Effector CD4-positive, alpha-beta T cell (primary cell): ENCODE measurements at places on chromosomes 3 and 15.

DNA sequence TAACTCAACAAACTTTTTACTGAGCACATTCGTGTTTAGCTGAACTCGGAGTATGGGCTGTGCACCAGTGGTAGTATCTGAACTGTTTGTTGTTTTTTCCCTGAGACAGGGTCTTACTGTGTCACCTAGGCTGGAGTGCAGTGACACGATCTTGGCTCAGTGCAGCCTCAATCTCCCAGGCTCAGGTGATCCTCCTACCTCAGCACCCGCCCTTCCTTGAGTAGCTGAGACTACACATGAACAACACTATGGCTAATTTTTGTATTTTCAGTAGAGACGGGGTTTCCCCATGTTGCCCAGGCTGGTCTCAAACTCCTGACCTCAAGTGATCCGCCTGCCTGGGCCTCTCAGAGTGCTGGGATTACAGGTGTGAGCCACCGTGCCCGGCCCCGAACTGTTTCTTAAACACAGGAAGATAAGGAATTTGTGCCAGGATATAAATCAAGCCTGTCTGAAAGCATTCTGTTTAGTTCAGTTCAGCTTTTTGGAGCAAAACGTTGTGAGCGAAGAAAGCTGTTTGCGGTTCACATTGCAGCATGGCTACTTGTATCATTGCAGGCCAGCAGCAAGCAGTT lies 40.4 kb upstream of the SKOR1 start:
- DNase-seq: no peak

DNA sequence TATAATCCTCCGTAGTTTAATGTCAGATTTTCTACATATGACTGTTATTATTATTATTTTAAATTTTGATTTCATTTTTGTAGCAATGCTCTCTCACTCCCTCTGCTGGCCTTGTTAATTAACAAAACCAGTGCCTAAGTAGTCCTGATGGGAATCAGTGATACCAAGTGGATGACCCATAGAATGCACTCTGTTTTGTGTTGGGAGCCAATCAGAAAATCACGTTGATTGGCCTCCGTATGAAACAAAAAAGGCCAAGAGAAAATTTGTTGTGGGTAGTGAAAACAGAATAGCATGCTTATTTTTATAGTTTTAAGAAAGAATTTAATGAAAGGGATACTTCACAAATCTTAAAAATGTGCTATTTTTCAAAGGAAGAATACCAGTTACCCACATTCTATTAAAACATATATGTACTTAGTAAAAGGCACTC lies 34.4 kb upstream of the MEIS2 start:
- no peak for DNase-seq

DNA sequence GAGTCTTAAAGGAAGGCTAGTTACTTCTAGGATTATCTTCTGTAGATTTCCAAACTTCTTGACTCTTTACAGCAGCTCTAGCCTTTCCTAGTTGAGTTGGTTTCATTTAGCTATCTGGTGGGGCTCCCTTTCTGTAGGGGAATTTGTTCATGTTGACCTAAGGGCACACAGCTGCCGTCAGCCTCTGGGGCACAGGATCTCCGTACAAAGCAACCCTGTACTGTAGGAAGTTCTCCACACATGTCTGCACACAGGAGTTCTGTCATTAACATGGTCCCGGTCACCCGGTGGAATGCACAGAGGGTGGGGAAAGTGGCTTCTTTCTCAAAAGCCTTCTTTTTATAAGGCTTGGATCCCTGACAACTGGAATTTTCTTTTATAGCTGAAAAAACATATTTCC lies 88.7 kb upstream of the TNIK start:
- no peak for DNase-seq

GRCh38 chr3:177731644-177732268 lies 534.5 kb upstream of the TBL1XR1 start:
- DNase-seq: no peak

- DNase-seq: no peak
Measured at GRCh38 chr3:165193366-165194254, 2.6 kb downstream of the SLITRK3 start.

- no peak for DNase-seq
Measured at GRCh38 chr3:145370870-145371269, 790.1 kb downstream of the PLOD2 start.

DNA sequence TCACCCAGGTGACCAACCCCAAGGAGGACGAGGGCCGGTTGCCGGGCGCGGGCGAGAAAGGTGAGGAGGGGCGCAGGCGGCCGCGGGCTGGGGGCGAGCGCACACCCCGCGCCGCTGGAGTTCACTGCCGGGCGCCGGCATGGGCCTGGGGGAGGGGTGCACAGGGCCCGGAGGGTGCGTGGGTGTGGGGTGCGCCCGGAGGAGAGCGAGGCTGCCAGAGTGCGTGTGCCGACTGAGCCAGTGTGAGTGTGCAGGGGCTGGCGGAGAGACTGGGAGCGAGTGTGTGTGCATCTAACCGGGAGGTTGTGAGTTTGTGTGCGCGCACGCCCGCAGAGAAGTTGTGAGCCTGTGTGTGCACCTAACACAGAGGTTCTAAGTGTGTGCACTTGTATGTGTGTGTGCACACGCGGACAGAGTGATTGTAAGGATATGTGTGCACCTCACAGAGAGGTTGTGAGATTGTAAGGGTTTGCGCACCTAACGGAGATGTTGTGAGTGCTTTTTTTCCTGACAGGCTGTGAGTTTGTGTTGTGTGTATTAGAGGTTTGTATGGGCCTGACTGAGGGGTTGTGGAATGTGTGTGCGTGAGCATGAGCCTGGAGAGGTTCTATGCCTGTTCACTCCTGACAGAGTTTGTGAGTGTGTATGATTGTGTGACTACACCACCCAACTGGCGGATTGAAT lies 681 bp downstream of the CTDSPL start:
- DNase-seq: no peak

DNA sequence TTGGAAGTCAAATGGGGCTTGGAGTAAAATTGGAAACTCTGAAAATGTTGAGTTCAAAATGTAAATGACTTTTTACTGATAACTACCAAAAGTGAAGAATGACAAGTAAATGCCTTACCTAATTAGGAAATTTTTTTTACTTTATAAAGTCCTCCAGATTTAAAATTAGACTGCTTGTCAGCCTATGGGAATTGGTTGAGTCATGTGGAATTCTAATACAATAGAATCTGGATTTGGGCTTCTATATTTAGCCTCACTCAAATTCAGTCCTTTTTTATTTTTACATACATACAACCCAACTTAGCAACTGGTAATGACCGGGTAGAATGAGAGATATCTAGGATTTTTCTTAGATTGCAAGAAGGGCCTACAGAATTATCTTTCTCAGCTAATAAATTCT lies 158.9 kb upstream of the CADPS start:
- DNase-seq: no peak

DNA sequence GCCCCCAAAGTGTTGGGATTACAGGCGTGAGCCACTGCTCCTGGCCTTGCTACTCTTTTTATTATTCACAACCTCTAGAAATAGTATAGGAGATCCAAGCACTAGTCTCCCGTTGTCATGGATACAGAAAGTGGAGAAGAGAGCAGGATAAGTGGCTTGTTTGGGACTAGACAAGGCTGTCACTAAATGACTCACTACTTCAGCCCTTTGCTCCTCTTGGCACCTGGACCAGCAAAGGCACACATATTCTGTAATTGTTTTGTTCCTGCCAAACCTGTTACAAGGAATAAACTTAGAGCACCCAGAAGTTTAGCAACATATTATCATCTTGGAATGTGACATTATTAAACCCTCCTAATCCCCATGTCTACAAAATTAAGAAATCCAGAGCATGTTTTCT lies 427.2 kb upstream of the THBS1 start:
- no peak for DNase-seq

- DNase-seq: no peak
Measured at GRCh38 chr15:45169608-45170480, 17.9 kb downstream of the SHF start.

DNA sequence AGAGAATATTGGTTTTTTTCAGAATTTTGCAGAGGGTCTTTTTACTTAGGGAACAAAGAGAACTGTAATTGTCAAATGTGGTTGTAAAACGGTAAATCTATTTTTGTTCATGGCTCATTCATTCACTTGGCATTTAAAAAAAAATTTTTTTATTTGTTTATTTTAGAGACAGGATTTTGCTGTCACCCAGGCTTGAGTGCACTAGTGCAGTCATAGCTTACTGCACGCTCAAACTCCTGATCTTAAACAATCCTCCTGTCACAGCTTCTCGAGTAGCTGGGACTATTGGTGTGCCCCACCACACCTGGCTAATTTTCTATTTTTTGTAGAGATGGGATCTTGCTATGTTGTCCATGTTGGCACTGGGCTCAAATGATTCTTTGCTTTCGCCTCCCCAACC lies 301.8 kb downstream of the LPP start:
- DNase-seq: no peak

- no peak for DNase-seq
Measured at GRCh38 chr3:182027366-182027765, 315.6 kb downstream of the SOX2 start.

GRCh38 chr3:192339214-192339613 lies 388.1 kb downstream of the FGF12 start:
- DNase-seq: no peak

DNA sequence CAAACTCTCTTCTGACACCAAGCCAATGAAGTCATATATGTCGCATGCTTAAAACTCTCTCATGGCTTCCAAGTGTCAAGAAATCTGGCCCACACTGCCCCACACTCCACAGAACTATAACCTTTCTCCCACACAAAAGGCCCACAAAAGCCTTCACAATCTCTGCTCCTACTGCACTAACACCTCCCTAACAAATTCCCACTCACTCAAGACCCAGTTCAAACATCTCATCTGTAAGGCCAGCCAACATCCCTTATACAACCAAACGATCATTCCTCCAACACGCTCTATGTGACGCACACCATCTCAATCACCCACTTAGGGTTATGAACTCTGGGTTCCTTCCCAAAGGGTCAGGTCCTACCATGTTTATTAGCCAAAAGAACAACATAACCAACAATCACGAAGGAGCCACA lies 13.5 kb downstream of the TBC1D2B start:
- DNase-seq: no peak

DNA sequence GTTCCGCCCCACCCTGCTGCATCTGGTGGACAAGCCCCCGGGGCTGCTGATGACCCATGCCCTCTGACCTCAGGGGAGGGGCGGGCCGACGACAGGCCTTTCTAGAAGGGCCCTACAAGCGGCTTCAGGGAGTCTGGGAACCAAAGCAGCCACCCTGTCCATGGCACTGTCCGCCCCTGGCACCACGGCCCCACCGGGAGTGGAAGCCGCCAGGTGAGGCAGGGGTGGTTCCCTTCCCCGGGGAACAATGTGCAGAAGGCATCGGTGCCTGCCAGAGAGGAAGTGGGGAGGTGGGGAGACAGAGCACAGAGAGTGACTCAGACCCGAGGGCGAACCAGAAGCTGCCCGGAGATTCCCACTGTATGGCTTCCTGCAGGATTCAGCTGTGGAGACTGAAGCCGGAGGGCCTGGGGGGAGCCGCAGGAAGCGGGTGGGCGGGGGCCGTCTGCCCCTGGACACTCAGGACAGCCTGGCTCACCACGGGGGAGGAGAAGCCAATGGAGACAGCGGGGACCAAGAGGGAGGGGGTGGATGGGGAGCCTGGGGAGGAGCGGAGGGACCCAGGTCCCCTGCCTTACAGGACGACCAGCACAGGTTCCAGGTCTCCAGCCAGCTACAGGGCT lies 134.0 kb downstream of the TPRA1 start:
- no peak for DNase-seq

GRCh38 chr3:194212845-194213331 lies 76.9 kb downstream of the HES1 start:
- no peak for DNase-seq

- no peak for DNase-seq
Measured at GRCh38 chr15:70210528-70210927, 112.8 kb upstream of the TLE3 start.

GRCh38 chr3:47956521-47956920 lies 59.7 kb downstream of the MAP4 start:
- no peak for DNase-seq

- DNase-seq: no peak
Measured at GRCh38 chr3:108150200-108150599, 59.4 kb upstream of the CD47 start.

GRCh38 chr3:87595798-87596197 lies 319.4 kb upstream of the POU1F1 start:
- no peak for DNase-seq

- no peak for DNase-seq
Measured at GRCh38 chr15:91878319-91878870, 24.9 kb downstream of the SLCO3A1 start.

DNA sequence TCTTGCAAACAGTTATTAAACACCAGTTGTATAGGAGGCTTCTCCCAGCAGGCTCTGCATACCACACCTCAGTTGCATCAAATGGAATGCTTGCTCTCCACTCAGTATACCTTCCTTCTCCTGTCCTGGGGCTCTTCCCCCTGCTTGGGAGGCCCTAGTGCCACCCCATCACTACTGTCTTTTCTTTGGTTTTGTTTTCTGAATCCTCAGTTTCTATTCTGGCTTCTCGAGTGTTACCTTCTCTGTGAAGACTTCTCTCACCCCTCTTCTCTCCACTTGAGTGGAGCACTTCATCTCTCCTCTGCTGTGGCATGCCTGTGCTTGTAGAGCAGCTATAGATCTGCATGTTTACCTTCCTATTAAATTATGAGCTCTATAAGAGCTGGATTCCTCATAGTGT lies 75.7 kb upstream of the TPRG1 start:
- no peak for DNase-seq

DNA sequence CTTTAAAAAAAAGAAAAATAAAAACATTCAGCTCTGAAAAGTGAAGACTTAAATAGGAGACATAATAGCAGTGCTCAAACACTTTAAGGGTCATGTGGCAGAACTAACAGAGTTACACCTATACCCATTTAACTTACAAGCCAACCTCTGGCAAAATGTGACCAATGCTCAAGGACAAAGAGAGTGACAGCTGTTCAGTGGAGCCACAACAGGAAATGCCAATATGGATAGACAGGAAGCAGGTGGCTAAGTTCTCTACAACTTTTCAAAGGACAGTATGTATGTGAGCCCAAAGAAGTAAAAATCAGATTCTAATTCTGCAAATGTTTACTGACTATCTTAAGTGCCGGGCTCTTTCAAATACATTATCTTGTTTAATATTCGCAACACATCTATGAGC lies 3.4 kb downstream of the TMCC1 start:
- DNase-seq: no peak

- DNase-seq: no peak
Measured at GRCh38 chr15:66783314-66783713, 81.3 kb downstream of the SMAD6 start.

GRCh38 chr3:174002543-174002942 lies 605.0 kb downstream of the NLGN1 start:
- DNase-seq: no peak
